ENCODE measurements at places on chromosomes 5 and 9.

DNA sequence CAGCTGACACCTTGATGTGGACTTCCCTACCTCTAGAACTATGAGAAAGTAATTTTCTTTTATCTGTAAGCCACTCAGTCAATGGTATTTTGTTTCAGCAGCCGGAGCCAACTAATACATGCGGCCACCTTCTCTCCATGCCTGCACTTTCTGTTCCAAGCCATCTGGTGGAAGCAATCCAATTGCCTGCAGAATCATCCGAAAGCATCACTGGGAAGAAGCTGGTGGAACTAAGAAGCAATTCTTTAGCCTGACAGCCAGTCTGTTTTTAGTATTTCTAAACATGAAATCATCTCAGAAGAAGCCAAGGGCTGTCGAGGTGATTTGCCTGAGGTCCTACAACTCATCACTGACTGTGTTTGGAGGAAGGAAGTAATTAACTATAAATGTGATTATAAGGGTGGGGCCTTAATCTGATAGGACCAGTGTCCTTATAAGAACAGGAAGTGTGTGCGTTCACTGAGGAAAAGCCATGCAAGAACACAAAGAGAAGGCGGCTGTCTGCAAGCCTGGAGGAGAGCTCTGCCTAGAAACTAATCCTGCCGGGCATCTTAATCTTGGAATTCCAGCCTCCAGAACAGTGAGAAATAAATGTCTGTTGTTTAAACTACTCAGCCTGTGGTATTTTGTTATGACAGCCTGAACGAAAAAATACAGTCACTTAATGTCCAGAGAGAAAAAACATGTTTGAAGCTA, 49.1 kb downstream of the NXNL2 start:
- DNase-seq, result no peak

DNA sequence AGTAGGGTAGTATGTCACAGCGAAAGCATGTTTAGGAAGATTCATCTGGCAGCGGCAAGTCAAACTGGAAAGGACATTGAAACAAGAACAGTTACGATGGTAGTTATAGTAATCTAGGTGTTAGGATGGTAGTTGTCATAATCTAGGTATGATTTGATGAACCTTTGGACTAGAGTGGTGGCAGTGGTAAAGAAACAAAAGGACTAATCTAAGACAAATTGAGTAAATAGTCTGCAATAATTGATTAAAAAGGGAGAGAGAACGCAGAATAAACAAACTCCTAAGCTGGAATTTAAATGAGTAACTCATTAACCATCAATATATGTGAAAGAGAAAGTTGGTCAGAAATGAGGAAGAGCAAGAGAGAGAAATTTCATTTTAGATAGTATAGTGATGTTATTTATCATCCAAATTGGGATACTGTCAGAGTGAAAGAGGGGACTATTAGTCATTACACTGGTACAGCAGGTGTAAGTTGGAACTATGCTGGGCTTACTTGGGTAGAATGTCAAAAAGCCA, 56.8 kb downstream of the MTREX start:
- no peak for DNase-seq

GRCh38 chr9:37677435-37677834, 26.7 kb downstream of the FRMPD1 start:
- no peak for DNase-seq

DNA sequence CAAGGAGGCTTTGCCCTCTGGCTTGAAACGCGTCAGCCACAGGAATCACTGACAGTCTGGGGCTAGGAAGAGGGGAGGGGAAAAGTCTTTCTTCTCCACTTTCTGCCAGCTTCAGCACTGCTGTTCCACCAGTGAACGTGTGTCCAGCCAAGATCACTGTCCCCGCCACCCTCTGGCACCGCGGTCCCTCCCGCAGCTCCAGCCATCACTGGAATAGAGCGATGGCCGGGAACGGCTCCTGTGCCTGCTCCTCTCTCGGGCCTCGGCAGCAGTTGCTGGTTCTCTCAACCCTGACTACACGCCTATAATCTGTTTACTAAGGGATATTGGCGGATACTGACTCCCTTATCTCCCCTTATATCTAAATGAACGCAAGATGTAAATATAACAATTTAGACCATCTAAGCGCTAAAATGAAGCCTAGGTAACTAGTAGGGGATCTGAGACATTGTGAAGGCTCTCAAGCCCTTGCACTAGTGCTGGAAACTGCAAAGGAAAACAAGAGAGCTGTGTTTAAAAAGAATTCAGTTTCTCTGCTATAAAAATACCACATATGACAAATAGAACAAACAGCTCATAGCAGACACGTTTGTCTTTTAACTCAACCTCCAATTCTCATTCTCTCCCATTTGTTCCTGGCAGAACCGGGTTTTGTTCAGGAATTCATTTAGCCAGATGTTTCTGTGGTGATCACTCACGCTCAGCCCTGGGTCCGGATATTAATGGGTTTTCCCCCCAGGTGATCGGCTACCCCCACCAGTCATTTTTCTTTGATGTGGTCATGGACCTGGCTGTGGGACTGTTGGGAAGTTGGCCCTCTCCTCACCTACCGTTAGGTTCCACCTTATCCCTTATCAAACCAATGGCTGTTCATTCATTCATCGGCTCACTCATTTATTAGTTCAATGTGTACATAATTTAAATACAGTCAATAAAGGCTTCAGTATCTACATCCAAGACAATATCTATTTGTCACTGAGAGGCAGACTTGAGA, 149.8 kb downstream of the MED10 start:
- DNase-seq, result no peak

- DNase-seq, result no peak
Measured at GRCh38 chr5:126483156-126483555, 59.9 kb downstream of the GRAMD2B start.

- no peak for DNase-seq
Measured at GRCh38 chr9:88380118-88380517, 8.1 kb upstream of the SPIN1 start.

DNA sequence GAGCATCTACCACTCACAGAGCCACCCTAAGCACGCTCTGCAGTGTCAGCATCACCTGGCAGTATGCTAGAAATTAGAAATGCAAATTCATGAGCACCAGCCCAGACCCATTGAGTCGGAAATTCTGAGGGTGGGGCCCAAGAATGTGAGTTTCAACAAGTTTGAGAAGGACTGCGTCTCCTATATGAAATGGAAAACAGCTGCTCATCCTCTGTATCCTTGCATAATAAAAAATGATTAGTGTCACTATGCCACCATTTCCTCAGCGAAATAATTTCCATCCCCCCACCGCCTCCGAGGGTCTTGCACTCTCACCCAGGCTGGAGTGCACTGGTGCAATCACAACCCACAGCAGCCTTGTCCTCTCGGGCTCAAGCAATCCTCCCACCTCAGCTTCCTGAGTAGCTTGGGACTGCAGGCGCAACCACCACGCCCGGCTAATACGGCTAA, 1.3 kb upstream of the IQGAP2 start:
- DNase-seq, result no peak
